ENCODE measurements at places on chromosomes 7 and 10.

- DNase-seq, result peak; percentile 80
These were observed 20.8 kb downstream of the LOXL4 start for GRCh38 chr10:98246911-98247805.

DNA sequence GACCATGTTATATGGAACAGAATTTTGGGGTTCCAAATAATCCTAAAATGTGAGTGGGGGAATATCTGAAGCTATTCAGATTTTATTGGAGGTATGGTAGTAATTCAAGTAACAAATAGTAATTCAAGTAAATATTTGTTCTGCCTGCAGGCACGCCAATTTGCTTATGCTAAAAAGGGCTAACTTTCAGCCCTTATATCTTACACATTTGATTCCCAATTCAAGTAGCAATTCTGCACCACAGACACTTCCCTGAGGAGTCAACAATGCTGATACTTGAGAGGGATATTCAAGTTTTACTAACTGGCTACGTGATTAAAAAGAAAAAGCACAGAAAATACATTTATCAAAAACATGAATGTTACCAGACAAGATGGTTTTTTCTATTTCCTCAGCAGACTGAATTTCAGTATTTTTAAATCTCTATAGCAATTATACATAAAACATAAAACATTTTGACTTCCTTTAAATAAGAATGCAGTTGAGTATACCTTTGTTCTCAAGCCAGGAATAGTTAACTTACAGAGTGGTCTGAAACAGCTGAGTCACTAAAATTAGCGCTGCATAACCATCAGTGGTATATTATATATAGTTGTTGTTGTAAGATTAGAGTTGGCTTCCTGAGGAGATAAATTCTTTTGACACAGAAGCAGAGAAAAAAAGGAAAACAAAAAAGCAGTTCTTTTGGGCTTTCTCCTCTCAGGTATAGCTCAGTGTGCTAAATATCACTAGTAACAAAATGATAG lies 33.9 kb downstream of the MTPN start:
- peak; percentile 38 for DNase-seq

- DNase-seq, result no peak
These were observed 237.8 kb downstream of the MAD1L1 start for GRCh38 chr7:1994931-1995330.

DNA sequence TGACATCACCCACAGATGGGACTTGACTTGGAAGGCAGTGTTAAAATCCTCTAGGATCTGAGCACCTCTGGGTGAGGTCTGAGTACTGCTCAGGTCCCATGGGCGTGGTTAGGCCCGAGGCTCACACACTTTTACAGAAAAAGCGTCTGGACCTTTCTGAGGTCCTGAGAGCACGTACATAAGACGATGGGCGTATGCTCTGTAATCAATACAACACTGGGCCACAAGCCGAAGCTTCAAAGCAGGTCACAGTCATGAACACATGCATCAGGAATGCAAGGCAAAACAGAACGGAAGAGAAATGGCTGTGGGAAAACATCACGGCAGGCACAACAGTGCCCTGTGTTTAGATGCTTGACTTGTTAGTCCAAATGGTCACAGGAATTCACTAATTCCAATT lies 112.2 kb downstream of the LARP4B start:
- peak; percentile 56 for DNase-seq

- DNase-seq, result no peak
These were observed 121.6 kb downstream of the THSD7A start for GRCh38 chr7:11710377-11710776.

DNA sequence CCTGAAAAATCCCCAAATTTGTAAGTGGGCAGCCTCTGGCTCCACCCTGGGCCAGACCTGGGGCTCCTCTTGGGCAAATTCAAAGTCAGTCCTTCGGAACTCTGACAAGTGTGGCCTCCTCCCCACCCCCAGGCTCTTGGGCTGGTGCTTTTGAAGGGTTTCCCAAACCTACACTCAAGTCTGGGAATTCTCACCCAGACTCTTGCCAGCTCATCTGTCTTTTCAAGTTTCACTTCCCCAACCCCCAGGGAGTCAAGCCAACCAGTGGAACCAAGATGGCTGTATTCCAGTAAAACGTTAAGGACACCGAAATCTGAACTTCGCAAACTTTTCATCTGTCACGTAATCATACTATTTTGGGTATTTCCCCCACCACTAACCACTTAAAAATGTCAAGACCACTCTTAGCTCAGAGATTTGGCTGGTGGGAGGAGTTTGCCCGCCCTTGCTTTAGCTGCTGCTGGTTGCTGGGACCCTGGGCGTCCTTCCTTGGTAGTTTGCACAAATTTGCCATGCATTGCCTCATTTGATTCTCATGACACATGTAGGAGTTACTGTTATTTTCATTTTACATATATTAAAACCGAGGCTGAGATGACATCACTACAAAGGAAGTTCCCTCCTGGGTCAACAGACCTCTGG lies 1.7 kb upstream of the MYO1G start:
- DNase-seq, result peak; percentile 54

- no peak for DNase-seq
These were observed 87.6 kb downstream of the NOD1 start for GRCh38 chr7:30390736-30391636.

DNA sequence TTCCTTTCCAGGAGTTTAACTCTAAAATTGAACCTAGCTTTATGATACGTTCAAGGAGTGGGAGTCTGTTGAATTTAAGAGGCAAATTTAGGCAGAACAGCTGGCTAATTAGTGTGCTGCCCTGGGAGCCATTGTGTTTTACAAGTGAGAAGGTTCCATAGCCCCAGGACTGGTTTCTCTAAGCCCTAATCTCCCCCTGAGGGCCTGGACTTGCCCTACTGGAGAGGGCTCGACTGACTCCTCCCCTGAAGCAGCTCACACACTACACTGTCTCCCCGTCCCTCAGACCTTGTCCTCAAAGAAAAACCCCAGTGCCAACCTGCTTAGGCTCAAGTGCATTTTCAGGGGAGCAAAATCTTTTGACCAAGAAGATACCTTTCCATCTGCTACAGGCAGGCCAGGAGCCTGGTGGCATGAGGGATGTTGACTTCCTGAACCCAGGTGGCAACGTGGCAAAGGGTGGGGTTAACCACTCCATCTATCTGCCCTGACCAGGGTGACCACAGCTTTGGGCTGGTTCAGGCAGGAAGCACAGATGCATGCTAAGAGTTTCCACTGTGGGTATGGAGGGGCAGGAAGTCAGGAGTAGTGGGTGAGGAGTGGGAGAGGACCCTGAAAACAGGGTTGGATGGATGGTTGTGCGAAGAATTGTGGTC lies 68.9 kb upstream of the CARD11 start:
- DNase-seq, result no peak

DNA sequence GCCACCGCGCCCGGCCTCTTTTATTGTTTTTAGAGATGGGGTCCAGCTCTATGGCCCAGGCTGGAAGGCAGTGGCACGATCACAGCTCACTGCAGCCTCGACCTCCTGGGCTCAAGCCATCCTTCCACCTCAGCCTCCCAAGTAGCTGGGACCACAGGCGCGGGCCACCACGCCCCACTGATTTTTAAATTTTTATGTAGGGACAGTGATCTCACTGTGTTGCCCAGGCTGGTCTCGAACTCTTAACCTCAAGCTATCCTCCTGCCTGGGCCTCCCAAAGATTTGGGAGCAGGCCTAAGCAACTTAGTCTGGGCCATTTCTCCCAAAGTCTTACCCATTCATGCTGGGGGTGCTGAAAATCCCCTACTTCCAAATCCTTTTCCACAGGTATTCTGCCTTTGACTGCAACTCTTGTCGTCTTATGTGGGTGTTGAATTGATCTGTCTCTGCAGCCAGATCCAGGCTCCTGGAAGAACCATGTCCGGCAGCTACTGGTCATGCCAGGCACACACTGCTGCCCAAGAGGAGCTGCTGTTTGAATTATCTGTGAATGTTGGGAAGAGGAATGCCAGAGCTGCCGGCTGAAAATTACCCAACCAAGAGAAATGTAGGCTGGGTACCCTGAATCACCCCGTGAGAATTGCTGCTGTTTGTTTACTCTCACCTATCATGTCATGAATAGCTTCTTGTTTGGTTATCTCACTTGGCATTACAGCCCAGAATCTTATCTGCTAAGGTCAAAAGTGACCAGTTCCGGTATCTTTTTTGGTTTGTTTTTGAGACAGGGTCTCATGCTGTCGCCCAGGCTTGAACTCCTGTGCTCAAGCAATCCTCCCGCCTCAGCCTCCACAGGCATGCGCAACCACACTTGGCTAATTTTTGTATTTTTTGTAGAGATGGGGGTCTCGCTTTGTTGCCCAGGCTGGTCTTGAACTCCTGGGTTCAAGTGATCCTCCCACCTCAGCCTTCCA lies 1.1 kb downstream of the ZDHHC4 start:
- DNase-seq, result no peak

- no peak for DNase-seq
These were observed 327.7 kb downstream of the GLRX3 start for GRCh38 chr10:130463876-130464364.

GRCh38 chr10:112695539-112695938 lies 248.5 kb downstream of the VTI1A start:
- DNase-seq, result no peak

DNA sequence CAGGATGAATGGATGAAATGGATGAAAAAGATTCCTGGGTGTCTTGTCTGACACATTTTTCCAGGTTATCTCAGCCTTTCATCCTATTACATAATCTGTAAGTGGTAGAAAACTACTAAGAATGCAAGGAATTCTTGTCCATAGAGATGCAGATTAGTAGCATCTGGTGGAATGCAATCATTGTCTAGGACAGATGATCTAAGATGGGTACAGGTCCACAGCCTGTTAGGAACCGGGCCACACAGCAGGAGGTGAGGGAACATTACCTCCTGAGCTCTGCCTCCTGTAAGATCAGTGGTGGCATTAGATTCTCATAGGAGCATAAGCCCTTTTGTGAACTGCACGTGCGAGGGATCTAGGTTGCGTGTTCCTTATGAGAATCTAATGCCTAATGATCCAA lies 225.0 kb downstream of the CALN1 start:
- DNase-seq, result no peak

DNA sequence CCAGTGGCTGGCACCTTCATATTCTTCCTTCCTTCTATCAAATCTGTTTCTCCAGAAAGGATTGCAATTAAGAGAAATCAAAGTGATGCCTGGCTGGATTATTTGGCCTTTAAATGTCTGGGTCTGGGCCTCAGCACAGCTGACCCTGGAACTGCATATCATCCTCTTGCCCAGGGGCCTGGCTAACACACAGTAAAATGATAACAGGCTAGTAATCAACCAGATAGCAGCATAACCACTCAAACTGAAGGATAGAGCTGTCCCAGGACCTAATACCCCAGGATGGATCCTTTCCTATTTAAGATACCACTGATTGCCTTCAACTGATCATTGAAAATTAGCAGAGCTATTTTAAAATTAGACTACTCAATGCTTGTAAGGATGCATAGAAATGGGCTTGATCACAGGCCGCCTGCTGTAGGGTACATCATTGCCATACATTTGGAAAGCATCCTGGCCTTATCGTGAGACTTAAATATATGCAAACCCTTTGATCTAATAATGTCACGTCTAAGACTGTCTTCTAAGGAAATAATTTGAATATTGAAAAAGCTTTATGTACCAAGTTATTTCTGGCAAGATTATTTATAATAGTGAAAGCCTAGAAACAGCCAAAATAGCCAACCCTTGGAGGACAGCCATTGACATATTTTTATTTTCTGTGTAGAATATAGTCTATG lies 144.0 kb upstream of the CHST15 start:
- no peak for DNase-seq

DNA sequence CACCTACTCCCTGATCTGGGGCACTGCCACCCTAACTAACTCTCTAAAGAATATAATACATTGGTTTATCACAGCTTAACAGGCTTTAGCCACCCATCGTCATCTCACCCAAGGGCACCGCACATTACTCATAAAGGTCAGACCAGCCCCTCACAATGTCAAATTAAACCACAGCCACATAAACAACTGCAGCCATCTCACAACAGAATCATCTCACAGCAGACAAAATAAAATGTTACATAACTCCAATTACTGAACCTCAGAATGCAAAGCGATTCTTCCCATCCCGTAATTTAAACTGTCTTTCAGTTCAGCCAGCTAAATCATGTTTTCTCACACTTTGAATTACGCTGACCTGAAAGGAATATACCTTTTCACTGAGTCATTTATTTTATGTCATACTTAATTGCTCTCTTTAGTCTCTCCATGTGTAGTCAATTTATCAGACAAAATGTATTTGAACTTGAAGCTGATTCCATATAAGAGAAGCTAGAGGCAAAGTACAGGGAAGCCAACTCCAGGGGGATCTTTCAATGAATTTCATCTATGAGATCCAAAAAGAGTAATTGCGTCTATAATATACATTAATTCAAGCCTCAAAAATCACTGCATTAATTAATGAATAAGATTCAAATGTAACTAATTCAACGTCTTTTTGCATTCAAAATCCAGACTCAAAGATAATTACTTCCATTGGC lies 96.9 kb upstream of the NEBL start:
- DNase-seq, result peak; percentile 49

GRCh38 chr7:16905300-16906044 lies 23.7 kb upstream of the AGR3 start:
- DNase-seq, result peak; percentile 78

DNA sequence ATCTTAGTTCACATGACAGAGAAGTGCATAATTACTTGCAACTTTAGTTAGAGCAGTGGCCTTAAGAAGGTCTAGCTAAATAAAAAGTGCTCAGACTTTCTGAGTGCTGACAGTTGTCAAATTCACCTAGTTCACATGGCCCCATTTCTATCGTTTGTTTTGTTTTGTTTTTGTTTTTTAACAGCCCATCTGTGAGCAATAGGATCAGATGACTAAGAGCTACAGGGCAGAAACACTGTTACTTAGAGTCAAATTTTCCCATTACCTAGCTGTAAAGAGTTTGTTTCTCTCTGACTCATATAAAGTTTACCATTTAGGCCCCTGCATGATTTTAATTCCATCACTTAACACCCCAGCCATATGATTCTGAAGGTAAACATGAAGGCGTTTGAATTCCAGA lies 18.8 kb downstream of the CAV1 start:
- peak; percentile 47 for DNase-seq
